ENCODE measurements at places on chromosomes 5 and 9.

- DNase-seq: no peak
Observed at GRCh38 chr5:129069292-129069691, 25.3 kb upstream of the ISOC1 start.

DNA sequence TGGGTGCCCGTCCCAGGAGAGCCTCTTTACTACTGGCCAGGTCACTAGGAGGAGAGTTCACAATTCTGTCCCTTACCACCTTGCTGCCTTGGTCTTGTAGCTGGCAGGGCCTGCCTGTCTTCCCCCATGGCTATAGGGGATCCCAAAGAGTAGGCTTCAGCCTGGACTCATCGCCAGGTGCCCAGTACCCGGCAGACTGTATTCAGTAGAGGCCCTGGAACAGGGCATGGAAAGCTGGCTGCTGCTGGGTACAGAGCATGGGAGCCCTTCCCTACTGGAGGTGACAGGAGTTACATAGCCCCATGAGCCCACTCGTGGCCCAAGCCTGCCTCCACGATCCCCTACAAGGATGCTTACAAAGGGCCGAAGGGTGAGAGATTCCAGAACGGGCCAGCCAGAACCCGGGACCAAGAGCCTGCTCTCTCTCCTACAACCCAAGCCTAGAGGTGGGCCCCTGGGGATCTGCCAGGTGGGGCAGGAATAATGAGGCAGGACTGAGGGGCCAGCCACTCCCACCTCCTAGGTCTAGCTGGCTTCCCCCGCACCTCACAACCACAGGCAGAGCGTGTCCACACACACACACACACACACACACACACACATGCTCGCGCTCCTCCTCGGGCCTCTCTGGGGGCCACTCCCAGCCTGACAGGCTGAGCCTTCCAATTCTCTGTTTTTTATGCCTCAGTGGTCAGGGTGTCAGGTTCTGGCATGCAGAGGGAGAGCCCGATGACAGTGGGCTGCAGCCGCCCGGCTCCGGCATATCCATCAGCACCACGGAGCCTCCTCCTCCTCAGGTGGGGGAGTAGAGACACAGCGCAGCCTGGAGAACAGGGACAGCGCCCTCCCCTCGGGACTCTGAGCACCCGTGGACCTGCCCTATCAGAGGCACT, 186.0 kb downstream of the PAX5 start:
- no peak for DNase-seq

GRCh38 chr5:78367318-78367991, 7.0 kb downstream of the SCAMP1 start:
- DNase-seq: no peak

- DNase-seq: no peak
Observed at GRCh38 chr9:105836936-105837660, 142.8 kb downstream of the TMEM38B start.

- DNase-seq: no peak
Observed at GRCh38 chr5:105554568-105555169, 1992.1 kb upstream of the NUDT12 start.

All from gastrocnemius medialis (tissue), 4 donors.